ENCODE measurements at places on chromosomes 16 and 17.

GRCh38 chr17:76271669-76272540 is 6.8 kb downstream of the UBALD2 start:
- no peak for DNase-seq

DNA sequence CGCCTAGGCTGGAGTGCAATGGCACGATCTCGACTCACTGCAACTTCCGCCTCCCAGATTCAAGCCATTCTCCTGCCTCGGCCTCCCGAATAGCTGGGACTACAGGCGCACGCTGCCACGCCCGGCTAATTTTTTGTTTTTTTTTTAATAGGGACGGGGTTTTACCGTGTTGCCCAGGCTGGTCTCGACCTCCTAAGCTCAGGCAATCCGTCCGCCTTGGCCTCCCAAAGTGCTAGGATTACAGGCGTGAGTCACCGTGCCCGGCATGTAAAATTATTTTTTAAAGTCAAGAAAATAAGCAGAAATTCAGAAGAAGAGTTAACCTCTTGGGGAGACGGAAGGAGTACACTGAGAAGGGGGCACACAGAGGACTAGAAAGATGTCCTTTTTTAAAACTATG is 27.5 kb downstream of the CDYL2 start:
- no peak for DNase-seq

DNA sequence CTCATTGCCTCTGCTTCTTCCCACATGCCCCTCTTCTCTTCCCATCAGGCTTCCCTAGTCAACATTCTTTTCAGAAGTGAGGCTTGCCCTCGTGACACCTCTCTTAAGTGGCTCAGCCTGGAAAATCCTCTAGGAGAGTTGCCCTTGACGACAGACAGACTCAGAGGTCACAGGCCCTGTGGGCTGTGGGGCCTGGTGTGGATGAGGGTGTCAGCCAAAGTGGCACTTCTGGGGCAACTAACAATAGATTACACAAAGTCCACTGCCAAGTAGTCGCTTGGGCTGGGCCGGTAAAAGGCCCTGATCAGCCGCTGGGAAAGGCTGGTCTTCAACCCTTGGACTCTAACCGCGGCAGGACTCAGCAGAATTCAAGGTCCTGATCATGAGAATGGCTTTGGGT is 33.7 kb upstream of the METTL16 start:
- peak; percentile 57 for DNase-seq

DNA sequence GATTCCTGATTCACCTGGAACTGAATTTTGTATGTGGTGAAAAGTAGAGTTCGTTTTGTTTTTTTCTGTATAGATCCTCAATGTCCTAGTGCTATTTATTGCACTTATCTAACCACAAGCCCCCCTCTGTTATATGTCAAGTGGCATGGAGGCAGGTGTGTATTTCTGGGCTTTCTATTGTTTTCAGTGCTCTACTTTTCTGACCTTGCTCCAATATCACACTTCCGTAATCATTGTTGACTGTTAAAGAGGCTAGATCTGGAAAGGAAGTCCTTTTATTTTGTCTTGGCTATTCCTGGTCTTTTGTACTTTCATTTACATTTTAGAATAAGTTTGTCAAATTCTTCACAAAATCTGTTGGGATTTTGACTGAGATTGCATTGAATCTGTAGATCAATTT is 26.8 kb upstream of the FBXO47 start:
- no peak for DNase-seq

DNA sequence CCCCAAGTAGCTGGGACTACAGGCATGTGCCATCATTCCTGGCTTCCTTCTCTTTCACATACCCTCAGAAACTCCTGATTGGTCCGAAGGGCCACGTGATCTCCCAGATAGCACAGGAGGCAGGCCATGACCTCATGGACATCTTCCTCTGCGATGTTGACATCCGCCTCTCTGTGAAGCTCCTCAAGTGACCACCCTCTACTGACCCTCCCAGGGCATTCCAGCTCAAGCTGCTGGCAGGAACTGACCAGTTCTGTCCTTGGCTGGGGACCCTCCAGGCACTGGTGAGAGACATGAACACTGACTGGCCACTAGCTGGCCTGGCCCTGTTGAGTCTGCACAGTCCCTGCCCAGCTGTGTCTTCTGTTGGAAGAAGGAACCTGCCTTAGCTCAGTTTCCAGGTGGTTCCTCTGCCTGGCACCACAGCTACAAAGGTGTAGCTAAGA is 5.6 kb downstream of the ERAL1 start:
- DNase-seq, result no peak

DNA sequence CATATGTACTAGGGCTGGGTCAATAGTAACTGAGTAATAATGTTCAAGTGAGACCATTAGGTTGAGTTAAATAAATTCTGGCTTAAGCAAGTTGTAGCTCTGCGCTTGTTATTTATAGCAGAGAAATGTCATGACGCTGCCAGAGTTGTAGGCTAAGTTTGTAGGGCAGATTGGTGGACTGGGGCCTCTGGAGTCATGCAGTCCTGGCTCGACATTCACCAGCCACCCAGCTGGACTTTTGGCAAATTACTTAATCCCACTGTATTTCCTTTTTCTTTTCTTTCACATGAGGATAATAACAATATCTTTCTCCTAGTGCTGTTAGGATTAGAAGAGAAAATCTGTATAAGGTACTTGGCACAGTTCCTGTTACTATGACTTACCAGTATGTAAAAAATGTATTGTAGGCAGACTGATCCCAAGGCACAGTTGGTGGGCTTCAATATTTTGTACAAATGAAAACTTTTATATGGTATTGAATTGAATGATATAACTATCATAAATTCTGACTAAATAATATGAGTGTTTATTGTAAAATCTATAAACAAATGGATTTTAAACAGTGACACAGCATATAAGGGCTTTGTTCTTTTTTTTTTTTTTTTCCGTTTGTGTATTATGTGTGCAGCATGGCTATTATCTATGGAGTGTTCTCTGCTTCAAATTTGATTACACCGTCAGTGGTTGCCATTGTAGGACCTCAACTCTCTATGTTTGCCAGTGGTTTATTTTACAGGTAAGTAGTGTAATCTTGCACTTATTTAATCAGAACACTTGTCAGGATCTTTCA is 2.6 kb downstream of the MFSD11 start:
- no peak for DNase-seq

DNA sequence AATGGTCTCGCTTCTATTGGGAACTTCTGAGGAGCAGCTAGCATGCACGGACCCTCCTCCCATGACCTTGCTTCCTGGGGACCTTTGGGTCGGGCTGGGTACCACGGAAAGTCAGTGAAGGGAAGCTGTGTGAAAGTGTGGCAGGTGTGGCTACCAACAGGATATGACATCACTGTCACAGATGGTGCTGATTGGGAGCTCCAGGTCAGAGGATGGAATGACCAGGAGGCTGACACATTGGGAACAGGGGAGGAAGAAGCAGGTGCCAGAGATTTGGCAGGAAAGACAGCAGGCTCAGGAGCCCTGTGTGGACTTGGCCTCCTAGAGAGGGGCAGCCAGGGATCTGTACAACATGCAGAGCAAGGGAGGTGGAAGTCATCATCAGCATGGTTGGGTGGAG is 34.0 kb downstream of the CPNE2 start:
- DNase-seq, result no peak

All from Right ventricle myocardium superior (tissue), 1 donor.